ENCODE measurements at places on chromosomes 1 and 21.

GRCh38 chr1:189775343-189775742 is 702.3 kb downstream of the BRINP3 start:
- no peak for DNase-seq

GRCh38 chr21:46627726-46628125 is 7.7 kb upstream of the PRMT2 start:
- no peak for DNase-seq

- DNase-seq: no peak
Measured at GRCh38 chr1:18734461-18735223, 104.0 kb downstream of the PAX7 start.

DNA sequence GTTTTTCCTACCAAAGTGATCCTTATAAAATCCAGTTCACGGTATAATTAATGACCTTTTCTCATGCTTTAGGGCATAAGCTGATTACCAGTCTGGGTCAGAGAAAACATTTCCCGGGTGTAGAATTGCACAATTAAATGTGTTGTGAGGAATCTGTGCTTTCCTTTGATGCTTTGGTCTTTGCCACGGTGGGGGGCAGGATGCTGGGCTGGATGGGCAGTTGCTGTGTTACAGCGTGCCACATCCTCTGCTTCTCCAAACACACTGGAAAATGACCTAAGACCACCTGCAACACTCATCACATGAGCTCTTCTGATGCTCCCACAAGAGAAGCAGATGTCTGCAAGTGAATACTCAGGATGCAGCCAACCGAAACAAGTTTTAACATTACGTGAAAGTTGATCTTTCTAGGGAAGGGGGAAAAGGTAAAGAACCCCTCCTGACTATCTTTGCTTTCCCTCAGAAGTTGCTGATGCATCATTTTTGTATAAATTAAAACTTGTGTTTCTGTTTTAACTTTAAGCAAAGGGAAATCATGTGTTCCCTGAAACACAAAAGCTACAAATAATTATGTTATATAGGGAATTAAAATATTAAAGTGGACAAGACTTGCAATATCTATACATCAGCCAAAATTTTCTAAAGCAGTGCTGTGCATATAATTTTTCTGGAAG is 515.3 kb upstream of the NR5A2 start:
- peak; percentile 90 for DNase-seq

GRCh38 chr1:153661111-153661708 is 2.7 kb downstream of the SNAPIN start:
- DNase-seq: no peak

GRCh38 chr21:44924606-44925377 is 4.1 kb upstream of the ITGB2 start:
- no peak for DNase-seq

DNA sequence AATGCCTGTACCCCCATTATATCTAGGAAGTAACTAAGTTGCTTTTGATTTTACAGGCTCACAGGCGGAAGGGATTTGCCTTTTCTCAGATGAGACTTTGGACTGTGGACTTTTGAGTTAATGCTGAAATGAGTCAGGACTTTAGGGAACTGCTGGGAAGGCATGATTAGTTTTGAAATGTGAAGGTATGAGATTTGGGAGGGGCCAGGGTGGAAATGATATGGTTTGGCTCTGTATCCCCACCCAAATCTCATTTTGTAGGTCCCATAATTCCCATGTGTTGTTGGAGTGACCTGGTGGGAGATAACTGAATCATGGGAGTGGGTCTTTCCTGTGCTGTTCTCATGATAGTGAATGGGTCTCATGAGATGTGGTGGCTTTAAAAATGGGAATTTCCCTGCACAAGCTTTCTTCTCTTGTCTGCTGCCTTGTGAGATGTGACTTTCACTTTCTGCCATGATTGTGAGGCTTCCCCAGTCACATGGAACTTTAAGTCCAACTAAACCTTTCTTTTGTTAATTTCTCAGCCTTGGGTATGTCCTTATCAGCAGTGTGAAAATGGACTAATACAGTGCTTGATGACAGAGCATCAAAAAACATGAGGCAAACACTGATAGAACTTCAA is 1119.5 kb downstream of the PLA2G4A start:
- DNase-seq: no peak

- no peak for DNase-seq
Measured at GRCh38 chr1:43844114-43844513, 89.5 kb upstream of the ARTN start.

- no peak for DNase-seq
Measured at GRCh38 chr21:41638201-41638790, 128.6 kb downstream of the RIPK4 start.

GRCh38 chr1:70075761-70076160 is 129.6 kb downstream of the LRRC40 start:
- no peak for DNase-seq
